CD4-positive, alpha-beta T cell treated with Interleukin-12 subunit alpha and Interleukin-12 subunit beta, for 1 hour (primary cell): ENCODE measurements at places on chromosomes 7 and 10.

DNA sequence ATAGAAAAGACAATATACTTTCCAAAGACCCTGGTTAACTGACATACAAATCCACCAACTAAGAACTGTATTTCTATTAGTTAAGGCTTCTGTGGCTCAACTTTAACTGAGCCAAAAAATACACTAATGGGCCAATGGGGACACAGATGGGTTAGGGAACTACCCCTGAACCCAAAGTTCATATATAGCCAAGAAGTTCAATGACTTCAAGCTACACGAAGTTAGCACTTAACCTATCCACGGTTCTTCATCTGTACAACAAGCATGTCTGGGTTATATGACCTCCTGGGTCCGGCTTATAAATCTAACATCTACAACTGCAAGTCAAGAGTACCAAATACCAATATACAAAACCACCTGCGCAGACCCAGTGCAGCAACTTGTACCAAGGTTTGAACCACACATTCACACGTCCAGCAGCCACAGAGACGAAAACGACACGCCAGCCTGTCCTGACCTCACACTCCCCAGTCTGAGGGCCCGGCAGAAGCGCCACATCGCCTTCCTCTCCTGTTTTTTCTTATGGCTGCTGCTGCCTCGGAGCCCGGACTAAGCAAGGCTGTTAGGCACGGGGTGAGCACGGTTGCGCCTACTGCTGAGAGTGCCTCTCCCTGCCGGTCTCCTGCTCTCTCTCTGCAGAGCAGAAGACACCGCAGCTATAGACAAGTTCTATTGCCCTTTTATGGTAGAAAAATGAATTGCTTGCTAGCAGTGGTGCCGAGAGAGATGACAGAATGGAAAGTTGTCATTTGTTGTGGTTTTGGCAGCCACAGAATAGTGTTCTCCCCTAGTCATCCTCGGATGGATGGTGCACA is 86.3 kb downstream of the RNF216 start:
- peak; percentile 81 for DNase-seq

- DNase-seq, result no peak
These were observed 81.9 kb downstream of the RBM20 start for GRCh38 chr10:110725801-110726630.

- DNase-seq, result no peak
These were observed 6.2 kb upstream of the ANKRD22 start for GRCh38 chr10:88857831-88858230.

DNA sequence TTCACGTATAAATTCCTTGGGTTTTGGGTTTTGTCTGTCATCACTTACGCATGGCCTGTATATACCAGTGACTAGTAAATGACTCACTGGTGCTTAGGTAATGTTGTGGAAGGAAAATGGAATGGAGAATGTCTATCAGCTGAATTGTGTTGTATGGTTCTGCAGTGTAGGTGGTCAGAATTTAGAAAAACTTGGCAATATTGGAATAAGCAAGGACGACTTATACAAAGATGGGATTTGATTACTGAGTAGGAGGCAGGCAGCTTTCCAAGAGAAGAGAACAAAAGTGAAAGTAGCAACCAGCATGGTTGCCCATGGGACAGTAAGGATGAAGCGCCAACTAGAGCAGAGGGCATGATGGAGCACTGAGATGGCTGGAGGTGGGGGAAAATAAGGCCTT is 168.6 kb upstream of the CSTF2T start:
- no peak for DNase-seq

DNA sequence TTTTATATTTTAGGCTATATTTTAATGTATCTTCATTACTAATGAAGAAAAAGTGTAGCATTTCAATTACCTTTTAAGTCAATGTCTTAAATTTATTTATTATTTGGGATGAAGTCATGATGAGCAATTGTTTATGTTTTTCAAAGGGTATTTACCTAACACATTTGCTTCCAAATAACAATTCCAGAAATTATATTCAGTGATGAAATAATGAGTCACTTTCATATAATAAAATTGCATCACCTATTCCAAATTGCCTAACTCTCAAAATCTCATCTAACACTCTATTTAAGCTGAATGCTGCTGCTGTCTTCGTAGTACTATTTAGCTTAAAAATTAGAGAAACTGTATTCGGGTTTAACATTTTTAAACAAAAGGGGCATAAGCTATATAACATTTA is 97.7 kb downstream of the PRKG1 start:
- no peak for DNase-seq

- DNase-seq, result no peak
These were observed 116.5 kb downstream of the ZMIZ1 start for GRCh38 chr10:79185067-79185774.

- DNase-seq, result no peak
These were observed 20.0 kb upstream of the LRRC17 start for GRCh38 chr7:102892631-102893278.

- no peak for DNase-seq
These were observed 171.9 kb upstream of the LRRN3 start for GRCh38 chr7:110918949-110919548.
